Left cardiac atrium (tissue), 4 donors: ENCODE measurements at places on chromosomes 4 and X. TPM values are rescaled to one million over a fixed set of nuclear protein-coding genes. Genes with fewer than 3 reads are reported as not detected.

Gene FAM241A
- total RNA-seq, result 5.0 TPM

Gene TMSB15C
- 0.34 TPM for total RNA-seq

Gene MAGEA8
- total RNA-seq, result not detected

Gene NRK
- 0.44 TPM for total RNA-seq

Gene TCEAL6
- not detected for total RNA-seq

Gene VCX3A
- total RNA-seq, result not detected

Gene MID1
- total RNA-seq, result 25.5 TPM

Gene ERVMER34-1
- 1.2 TPM for total RNA-seq

Gene GUCY1A1
- total RNA-seq, result 53.5 TPM

Gene VCX2
- total RNA-seq, result not detected

Gene GLRB
- total RNA-seq, result 10.6 TPM

Gene GTPBP6
- 48.0 TPM for total RNA-seq

Gene CT45A7
- not detected for total RNA-seq

Gene PPEF1
- total RNA-seq, result 1.4 TPM

Gene CLDN34
- not detected for total RNA-seq

Gene FAAH2
- total RNA-seq, result 0.55 TPM

Gene GALNT7
- 8.0 TPM for total RNA-seq

Gene TRPC5OS
- 0.15 TPM for total RNA-seq

Gene SPARCL1
- 435 TPM for total RNA-seq

Gene SLAIN2
- 108 TPM for total RNA-seq

Gene ARMCX4
- total RNA-seq, result 10.4 TPM

Gene ETDB
- total RNA-seq, result not detected

Gene XAGE1A
- total RNA-seq, result not detected

Gene CCDC149
- total RNA-seq, result 14.9 TPM

Gene USP17L27
- total RNA-seq, result not detected

Gene MAGIX
- total RNA-seq, result 7.9 TPM

Gene PCYT1B
- 2.8 TPM for total RNA-seq

Gene FGFBP1
- not detected for total RNA-seq

Gene IL13RA2
- 0.37 TPM for total RNA-seq

Gene MMAA
- total RNA-seq, result 6.6 TPM

Gene TEX13B
- total RNA-seq, result not detected

Gene PROM1
- 5.8 TPM for total RNA-seq

Gene TRPC3
- total RNA-seq, result 0.15 TPM

Gene ZFP42
- not detected for total RNA-seq

Gene ALAS2
- total RNA-seq, result 1.1 TPM

Gene PFKFB1
- total RNA-seq, result 2.5 TPM

Gene ZNF157
- total RNA-seq, result not detected

Gene OTUD4
- 26.5 TPM for total RNA-seq

Gene TCEAL7
- 6.4 TPM for total RNA-seq

Gene PAGE1
- not detected for total RNA-seq

Gene PPBP
- total RNA-seq, result 0.86 TPM

Gene RNF175
- total RNA-seq, result 5.9 TPM

Gene SPACA5
- not detected for total RNA-seq

Gene CCKAR
- not detected for total RNA-seq

Gene FRAS1
- 5.2 TPM for total RNA-seq

Gene HTN1
- not detected for total RNA-seq

Gene FRMPD4
- 0.77 TPM for total RNA-seq

Gene ZNF732
- not detected for total RNA-seq

Gene NMU
- not detected for total RNA-seq

Gene SCRG1
- total RNA-seq, result 1.9 TPM

Gene RTL9
- total RNA-seq, result 0.63 TPM

Gene CENPVL1
- not detected for total RNA-seq

Gene SLC9B1
- total RNA-seq, result 1.1 TPM

Gene FAM120C
- 7.1 TPM for total RNA-seq

Gene FSTL5
- not detected for total RNA-seq

Gene CDK16
- total RNA-seq, result 109 TPM

Gene SOX3
- not detected for total RNA-seq
